GM23338 (cell line): ENCODE measurements at places on chromosomes 4 and X. TPM values are rescaled to one million over a fixed set of nuclear protein-coding genes. Genes with fewer than 3 reads are reported as not detected.

GPR78 gene
- 2.6 and 2.7 TPM in 2 replicates for total RNA-seq

SMIM10L2A gene
- 5.0 and 5.6 TPM in 2 replicates for total RNA-seq

SORCS2 gene
- 2.4 and 8.3 TPM in 2 replicates for total RNA-seq

TMEM144 gene
- 1.7 and 2.8 TPM in 2 replicates for total RNA-seq

MAGEE2 gene
- total RNA-seq: 0.39 and 0.56 TPM in 2 replicates

JCHAIN gene
- total RNA-seq: not detected in 2 replicates

GRIA3 gene
- 0.93 and 2.7 TPM in 2 replicates for total RNA-seq

ETDB gene
- total RNA-seq: not detected in 2 replicates

GLUD2 gene
- total RNA-seq: 1.5 and 1.9 TPM in 2 replicates

STOX2 gene
- 19.8 TPM in 2 replicates for total RNA-seq

IKBKG gene
- total RNA-seq: 13.5 and 14.9 TPM in 2 replicates

ASMT gene
- total RNA-seq: 2.4 TPM in 1 of 2 replicates, not detected in the other
